ENCODE measurements at places on chromosomes 13 and 19.

DNA sequence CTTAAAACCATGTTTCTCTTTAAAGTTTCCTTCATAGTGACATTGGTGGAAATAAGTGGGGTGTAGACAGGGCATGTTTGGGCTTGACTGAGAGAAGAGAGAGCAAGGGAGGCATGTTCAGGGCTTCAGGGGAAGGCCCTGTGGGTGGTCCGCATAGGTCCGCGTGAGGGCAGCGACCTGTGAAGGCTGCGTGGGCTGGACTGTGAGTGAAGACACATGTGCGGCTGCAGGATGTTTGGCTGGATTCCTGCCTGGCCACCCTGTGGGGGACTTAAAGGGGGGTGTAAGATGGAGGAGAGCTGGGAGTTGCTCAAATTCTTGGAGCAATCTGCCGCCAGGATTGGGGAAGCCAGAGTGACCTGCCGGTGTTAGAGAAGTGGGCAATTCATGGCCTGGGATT, 23.8 kb upstream of the KLF12 start:
- DNase-seq = no peak

DNA sequence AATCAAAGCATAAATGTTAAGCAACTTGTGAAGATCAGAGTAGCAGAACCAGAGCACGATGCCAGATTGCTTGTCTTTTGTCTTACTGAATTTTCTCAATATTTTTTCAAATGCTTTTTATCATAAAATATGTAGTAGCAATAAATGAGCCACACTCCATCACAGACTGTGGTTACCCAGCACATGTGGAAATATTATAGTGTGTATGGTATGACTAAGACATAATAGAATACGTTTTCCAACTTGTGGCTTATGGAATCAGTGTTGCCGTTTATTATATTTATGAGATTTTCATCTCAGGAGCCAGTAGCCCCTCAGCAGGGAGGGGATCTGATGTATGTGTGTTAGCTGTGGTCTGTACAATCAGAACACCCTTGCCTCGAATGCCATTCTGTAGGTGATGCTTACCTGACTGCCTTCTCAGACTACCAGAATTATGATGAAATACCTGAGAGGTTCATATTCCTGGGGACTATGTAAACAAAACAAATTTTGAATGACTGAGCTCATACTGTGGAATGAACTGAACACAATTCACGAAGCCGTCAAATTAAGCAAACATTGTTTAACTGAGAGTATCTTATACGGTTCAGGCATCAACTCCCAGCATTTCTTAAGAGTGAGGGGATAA, 1.9 kb downstream of the SCEL start:
- no peak for DNase-seq

DNA sequence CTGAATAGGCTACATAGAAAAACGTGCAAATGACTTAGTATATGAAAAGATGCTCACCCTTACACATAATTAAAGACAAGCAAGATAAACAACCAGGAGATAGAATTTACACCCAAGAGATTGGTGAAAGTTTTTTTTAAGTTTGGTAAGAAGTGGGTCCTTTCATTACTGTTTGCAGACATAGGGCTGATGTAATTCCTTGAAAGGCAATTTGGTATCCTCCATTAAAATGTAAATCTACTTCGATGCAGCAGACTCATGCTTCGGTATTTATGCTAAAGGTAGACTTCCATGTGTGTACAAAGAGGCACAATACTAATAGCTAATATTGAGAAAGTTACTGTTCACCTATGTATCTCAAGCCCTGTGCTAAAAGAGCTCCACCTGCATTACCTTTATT, 33.5 kb downstream of the CNMD start:
- no peak for DNase-seq

- no peak for DNase-seq
Measured at GRCh38 chr13:77719128-77719527, 21.6 kb downstream of the SLAIN1 start.

GRCh38 chr19:4986056-4986455, 17.1 kb downstream of the KDM4B start:
- DNase-seq = no peak

DNA sequence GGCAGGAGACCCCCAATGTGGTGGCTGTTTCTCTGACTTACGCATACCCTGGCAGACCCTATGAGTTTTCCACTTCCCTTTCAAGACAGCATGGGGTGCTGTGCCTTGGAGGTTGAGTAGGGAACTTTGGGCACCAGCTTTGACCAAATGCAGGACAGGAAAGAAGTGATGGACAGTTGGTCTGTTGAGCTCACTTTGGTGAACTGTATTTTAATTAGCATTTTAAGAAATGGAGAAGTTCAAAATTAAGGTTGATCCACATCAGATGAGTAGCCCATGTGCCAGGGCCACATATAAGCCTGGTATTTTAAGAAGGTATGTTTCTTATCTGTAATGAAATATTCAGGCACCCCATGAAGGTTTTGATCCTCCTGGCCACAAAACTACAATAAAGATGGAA, 46.1 kb upstream of the RAP2A start:
- no peak for DNase-seq
